ENCODE measurements at places on chromosomes 11 and 22.
A peak's percentile ranks its signal among the peaks of the same experiment; 100 is the strongest.

DNA sequence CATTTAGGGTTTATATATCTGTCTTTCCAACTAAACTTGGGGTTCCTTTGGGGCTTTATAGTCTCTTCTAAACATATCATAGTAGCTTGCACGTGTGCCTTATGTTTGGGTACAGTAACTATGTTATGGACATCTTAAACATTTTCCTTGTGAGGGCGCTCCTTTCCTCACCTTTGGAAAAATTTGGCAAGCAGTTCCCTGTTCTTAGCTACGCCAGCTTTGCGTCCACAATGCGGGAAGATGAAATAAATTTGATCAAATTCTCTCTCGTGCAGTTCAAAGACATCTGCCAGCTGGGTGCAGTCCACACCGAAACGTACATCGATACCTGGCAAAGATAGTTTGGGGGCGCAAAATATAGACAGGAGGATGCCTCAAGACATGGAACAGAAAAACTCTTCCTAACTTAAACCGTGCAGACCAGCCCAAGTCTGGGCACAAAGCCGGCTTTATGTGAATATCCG lies 548 bp downstream of the FDXACB1 start:
- peak; percentile 21 for DNase-seq

- DNase-seq = no peak
Measured at GRCh38 chr11:22193348-22194051, 615 bp downstream of the ANO5 start.

DNA sequence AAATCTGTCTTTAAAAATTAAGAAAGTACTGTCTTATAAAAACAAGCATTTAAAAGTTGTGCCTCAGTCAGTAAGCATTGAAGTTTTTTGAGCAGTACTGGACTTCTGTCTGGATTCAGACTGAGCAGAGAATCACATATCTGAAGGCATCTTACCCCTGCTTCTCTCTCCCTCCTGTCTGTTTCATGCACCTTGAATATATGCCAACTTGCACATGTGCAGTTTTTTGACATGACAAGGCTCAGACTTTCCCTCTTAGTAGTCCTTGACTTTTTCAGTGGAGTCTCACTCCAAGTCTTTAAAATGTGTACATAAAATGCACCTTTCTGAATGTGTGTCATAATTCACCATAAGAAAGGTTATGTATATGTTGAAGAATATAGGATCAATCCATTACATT lies 19.8 kb downstream of the SPECC1L start:
- no peak for DNase-seq

GRCh38 chr11:92216789-92217188 lies 7.8 kb upstream of the FAT3 start:
- no peak for DNase-seq

DNA sequence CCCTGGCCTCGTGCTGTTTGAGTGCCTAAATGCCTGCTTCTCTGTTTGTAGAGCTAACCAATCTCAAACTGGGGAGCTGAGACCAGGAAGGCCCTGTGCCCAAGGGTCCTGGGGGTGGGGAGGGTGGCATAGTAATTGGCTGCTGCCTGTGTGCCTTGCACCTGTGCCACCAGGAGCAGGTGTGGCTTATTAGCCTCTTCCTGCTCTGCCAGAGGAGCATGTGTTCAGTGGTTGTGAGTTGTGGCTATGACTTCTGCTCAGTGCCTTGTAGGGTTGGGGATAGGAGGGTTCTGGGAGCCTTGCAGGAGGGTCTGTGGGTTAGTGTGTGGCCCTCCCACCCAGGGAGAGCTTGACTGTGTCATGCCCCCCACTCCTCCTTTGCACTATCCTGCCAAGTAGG lies 109.2 kb downstream of the ZBTB16 start:
- DNase-seq = no peak

DNA sequence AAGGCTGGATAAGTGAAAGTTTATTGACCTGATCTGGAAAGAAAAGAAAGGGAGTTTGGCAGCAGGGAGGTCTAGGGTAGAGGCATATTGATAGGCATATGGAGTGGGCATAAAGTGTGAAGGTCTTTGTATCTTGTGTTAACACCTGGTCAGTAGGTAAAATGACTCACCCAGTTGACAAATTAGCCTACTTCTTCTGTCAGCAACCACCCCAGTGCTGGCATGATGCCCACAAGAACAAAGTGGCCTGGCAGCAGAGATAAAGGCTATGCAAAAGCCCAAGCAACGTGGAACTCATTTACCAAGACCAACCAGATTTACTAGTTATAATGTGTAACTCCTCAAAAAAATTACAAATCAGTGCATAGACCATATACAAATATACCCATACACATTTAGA lies 4.9 kb downstream of the OR10A3 start:
- DNase-seq = no peak

DNA sequence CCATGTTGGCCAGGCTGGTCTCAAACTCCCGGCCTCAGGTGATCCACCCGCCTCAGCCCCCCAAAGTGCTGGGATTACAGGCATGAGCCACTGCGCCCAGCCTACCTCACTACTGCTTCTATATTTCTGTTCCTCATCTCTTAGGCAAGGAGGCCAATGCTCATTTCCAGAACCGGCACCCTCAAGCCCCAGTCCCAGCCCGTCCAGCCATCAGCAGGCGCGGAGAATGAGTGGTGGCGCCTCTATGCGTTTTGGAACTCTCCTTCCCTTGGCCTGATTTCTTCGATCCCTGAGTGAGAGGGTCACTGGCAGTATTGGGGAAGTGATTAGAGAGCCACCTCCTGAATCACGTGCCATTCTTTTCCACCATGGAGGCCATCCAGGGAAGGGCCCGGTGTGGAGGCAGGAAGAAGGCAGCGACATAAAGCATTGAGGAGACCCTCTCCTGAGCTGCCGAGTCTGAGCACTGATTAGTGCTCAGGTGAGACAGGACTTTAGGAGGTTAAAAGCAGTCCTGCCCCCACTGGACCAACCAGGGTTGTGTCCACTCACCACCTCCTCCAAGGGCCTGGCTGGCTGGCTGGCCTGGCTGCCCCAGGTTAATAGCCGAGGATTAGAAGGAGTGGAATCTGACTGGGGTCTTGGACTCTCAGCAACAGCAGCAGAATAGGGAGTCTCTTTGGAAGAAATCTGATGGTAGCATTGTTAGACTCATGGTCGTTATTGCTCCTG lies 8.7 kb downstream of the GRIK4 start:
- no peak for DNase-seq

- DNase-seq = no peak
Measured at GRCh38 chr11:75527938-75528735, 2.4 kb upstream of the GDPD5 start.

- DNase-seq = peak; percentile 36
Measured at GRCh38 chr22:21014726-21015465, at the start of gene P2RX6. P2RX6 (plus strand) TSS chr22:21015165; CDS start chr22:21015175, 10 bp downstream.

GRCh38 chr11:38446336-38446735 lies 1848.3 kb upstream of the RAG2 start:
- DNase-seq = no peak

DNA sequence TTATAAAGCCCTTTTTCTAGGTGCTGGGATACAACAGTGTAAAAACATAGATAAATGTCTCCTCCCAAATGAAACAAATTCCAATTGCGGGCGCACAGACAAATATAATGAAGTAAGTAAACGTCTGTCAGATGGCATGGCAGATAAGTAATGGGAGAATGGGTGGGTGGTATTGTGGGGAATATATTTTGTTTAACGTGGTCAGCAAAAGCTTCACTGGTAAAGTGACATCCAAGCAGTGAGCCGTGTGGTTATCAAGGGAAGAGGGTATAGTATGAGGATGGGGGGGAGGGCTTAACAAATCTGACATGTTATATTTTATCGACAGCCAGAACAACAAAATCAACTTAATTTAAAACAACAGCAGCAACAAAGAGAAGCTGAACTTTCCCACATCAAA lies 1.2 kb downstream of the SVIP start:
- DNase-seq = no peak

DNA sequence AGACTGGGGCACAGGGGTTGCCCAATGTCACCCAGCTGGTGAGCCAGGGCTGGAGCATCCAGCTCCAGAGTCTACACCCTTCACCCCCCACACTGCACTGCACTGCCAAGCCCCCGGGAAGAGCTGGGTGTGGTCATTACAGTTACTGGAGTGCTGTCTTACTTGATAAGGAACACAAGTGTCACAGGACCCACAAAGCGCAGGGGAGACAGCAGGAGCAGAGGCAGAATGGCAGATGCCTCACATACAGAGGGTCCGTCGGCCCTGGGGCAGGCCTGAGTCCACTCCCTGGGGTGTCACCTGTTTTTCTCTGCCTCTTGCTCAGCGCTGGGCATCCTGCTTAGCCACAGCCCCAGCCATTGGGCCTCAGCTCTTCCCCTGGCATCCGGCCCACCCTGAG lies 7.7 kb downstream of the IL2RB start:
- no peak for DNase-seq

DNA sequence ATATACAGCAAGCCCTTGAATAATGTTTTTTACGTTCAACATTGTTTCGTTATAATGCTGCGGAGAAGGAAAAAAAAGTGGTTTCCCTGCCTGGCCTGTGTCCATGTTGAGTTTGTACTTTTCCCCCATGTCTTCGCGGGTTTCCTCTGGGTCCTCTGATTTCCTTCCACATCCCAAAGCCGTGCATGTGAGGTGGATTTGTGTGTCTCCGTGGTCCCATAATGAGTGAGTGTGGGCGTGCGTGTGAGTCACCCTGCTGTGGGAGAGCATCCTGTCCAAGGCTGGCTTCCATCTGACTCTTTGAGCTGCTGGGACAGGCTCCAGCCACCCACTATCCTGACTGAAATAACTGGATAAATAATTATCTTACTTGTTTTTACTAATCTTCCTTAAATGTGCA lies 29.6 kb upstream of the SNX19 start:
- DNase-seq = no peak

GRCh38 chr22:19722178-19722981 lies 959 bp upstream of the GP1BB start:
- DNase-seq = no peak

DNA sequence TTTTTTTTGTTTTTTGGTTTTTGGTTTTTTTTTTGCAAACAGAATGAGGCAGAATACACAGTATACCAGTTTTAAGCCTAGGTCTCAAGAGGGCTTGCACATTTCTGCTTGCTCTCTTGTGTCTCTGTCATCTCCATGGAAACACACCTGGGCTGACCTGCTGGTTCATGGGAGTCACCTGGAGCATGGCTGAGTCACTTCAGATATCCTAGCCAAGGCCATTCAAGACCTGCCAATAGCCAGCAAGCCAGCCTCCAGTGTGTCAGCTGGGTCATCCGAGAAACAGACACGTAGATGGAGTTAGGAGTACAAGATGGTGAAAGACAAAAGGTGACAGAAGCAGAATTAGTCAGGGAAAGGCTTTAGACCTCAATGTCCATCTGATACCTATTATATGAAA lies 124.2 kb upstream of the SEZ6L start:
- no peak for DNase-seq

GRCh38 chr11:69094111-69094914 lies 45.6 kb downstream of the TPCN2 start:
- DNase-seq = no peak

DNA sequence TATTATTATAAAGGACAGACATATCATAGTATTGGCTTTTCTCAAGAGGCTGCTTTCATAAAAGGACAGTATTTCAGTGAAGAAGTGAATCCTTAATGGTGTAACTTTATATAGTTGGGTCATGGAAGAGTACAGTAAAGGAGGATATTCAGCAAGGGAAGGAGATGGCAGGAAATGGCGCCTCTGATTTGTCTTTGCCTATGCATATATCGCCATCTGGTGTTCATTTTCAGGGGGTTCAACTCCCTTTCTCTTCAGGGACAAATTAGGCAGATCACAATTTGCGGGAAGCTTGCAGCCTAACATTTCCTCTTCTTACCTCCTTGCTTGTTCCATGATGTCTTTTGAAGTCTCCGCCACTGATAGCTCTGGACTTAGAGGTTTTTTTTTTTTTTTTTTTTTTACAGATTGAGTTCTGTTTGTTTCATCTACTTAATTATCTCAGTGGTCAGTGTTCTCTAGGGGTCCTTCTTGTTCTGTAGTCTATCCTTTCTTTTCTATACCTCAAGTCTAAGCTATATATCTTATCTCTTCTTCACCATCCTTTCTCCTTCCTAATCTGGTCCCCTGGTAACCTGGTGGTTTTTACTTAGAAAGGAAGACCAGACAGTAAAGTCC lies 21.8 kb upstream of the RRM1 start:
- DNase-seq = peak; percentile 62

- no peak for DNase-seq
Measured at GRCh38 chr11:85772695-85773094, 38.2 kb downstream of the SYTL2 start.

DNA sequence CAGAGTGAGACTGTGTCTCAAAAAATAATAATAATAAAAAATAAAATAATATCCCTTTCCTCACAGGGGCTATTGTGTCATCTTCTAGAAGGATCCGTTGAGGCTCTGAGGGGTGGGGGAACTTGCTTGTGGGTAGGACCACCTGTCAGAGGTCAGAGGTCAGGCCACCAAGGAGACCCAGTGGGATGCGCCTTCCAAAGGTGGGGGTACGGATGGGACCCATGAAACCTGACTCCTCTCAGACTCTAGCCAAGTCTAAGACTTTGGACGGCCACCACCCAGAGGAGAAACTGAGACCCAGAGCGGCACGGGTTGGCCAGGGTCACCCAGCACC lies 367 bp upstream of the MMP11 start:
- no peak for DNase-seq

DNA sequence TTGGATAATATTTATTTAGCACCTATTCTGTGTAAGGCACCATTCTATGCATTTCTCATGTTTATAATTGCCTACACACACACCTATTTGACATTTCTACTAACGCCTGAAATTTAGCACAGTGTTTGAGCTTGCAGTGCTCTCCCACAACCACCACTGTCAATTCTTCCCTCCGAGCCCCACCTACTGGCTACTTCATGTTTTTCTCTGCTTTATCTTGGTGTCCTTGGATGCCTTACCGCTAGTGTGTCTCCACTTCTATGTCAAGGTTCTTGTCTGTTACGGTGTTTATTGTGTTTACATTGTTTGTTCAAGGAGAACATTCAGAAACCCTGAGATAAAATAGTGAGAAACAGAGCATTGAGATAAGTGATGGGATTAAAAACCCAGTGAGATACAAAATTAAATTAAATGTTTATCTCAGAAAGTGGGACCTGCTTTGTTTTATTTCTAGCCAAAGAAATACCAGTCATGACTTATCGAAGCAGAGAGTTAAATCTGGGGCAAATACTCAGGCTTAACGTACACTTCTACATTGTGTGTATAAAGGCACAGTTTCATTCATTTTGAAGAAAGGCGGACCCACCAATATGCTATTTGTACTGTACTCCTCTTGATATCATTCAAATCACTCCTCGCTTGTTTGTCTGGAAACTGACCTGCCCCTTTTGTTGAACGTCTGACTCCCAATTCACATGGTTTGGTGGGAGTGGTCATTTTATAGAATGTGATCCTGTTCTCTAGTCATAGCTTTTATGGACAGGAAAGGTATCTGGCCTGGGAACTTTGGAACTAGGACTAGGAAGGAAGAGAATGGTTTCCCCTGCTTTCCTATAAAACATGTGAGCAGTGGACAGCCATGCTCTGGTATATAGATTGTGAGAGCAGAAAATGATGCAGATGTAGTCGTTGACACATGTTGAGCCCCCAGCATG lies 39.2 kb upstream of the SLC36A4 start:
- DNase-seq = peak; percentile 43

DNA sequence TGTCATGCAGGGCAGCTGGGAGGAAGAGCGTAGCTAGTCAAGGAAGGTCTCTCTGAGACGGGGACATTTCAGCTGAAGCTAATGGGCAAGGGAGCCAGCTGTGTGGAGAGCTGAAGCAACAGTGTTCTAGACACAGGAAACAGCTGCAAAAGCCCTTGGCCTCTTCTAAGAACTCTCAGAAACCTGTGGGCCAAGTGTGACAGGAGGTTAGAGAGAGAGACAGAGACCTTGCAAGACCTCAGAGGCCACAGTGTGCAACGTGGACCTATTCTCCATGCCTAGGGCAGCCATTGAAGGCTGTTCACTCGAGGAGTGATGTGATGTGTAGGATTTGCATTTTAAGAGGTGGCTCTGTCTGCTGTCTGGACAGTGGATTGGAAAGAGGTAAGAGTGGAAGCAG lies 48.7 kb upstream of the TNRC6B start:
- DNase-seq = no peak
